Activated effector memory CD4-positive, alpha-beta T cell treated with Interleukin-2 at 50 U/mL for 16 hours (primary cell): ENCODE measurements at places on chromosomes 16 and 17.

DNA sequence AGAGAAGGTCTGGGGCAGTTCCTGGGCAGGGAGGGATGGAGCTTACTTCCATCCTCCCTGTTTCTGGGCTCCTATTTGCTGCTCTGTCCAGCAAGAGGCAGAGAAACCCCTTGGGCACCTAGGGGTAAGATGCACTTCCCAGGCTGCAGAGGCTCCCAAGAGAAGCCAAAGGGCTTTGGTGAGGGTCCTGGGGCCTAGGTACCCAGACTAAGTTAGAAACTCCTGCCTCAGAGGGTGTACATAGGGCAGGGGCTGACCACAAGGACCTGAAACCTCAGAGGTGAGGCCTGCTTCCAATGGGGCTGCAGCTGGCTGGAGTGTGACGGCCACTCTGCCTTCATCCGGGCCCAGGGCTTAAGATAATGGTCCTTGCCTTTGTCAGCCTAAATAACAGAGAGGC is 1.6 kb upstream of the ARMC7 start:
- DNase-seq, result no peak

DNA sequence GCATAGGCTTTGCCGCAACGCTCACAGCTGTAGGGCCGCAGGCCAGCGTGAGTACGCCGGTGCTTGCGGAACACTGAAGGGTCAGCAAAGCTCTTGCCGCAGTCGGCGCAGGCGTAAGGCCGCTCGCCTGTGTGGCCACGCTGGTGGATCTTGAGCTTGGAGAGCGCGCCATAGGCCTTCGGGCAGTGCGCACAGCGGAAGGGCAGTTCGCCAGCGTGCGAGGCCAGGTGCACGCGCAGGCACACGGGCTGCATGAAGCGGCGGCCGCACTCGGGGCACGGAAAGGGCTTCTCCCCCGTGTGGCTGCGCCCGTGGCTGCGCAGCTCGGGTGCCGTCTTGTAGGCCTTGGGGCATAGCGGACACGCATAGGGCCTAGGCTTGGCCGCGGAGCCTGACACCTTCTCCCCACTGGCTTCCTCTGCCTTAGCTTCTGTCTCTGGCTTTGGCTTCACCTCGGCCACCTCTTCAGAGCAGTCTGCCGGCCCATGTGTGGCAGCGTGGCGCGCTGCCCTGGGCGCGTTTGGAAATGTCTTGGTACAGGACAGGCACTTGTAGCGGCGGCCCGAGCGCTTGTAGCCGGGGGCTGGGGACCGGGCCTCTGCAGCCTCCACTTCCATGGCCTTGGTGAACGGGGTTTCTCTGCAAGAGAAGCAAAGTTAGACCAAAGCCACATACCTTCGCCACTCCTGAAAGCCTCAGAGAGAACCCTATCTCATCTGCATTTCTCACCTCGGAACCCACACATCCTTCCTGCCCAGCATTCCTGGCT is 10.0 kb downstream of the ZNF668 start:
- DNase-seq, result no peak

GRCh38 chr16:55760310-55761001 is 72.4 kb downstream of the CES1 start:
- DNase-seq, result no peak

GRCh38 chr16:52251495-52251894 is 295.4 kb downstream of the TOX3 start:
- DNase-seq, result no peak

GRCh38 chr16:2598133-2598641 is 60.4 kb downstream of the PDPK1 start:
- DNase-seq, result no peak

- no peak for DNase-seq
Measured at GRCh38 chr17:73265646-73266640, 4.3 kb upstream of the CPSF4L start.

DNA sequence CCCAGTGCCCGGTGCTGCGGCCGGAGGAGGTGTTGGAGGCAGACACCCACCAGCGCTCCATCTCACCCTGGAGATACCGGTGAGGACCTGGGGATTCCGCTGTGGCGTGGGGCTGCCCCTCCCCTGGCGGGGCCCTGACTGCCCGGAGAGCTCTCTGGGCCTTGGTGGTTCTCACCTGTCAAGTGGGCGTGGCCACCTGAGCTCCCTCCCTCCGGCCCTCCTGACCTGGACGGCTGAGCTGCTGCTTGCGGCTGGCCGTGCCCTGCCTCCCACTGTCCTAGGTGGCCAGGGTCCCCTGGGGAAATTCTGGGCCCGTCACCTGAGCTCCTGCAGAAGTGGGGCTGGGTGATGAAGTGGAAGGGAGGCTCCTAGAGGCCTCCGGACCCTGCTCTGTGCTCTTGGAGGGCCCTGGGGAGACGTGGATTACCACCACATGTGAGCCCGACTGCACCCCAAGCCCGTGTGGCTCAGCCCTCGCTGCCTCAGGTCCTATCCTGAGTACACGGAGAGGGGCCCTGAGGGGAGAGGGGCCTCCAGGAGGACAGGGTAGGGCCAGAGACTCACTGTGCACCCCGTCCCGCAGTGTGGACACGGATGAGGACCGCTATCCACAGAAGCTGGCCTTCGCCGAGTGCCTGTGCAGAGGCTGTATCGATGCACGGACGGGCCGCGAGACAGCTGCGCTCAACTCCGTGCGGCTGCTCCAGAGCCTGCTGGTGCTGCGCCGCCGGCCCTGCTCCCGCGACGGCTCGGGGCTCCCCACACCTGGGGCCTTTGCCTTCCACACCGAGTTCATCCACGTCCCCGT is 1.1 kb downstream of the IL17C start:
- DNase-seq, result no peak

- DNase-seq, result no peak
Measured at GRCh38 chr17:81210868-81211267, 11.9 kb downstream of the CEP131 start.

- DNase-seq, result no peak
Measured at GRCh38 chr17:14268264-14268663, 31.6 kb upstream of the CDRT15 start.
